Activated naive CD4-positive, alpha-beta T cell (primary cell): ENCODE measurements at places on chromosomes 7 and 10.
A peak's percentile ranks its signal among the peaks of the same experiment; 100 is the strongest.

- no peak for DNase-seq
Measured at GRCh38 chr7:118111347-118111746, 72.6 kb upstream of the LSM8 start.

DNA sequence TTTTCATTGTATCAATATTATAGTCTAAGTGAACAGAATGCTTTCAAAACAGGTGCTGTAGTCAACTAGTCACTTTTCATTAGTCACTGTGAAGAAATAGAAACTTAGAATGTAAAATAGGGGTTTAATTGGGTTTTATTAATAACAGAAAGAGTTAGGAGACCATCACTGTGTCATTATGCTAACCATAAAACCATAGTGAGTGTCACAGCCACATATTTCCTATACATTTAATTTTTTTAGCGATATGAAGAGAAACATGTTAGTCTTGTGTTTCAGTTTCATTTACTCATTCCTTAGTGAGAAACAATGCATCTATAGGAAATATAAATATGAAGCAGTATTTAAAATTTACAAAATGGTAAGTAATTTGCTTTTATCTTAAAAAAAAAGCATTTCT lies 22.2 kb downstream of the SPAG6 start:
- no peak for DNase-seq

- no peak for DNase-seq
Measured at GRCh38 chr10:126203746-126204145, 184.5 kb downstream of the ADAM12 start.

- DNase-seq = peak; percentile 40
Measured at GRCh38 chr10:28533571-28534304, 820 bp downstream of the WAC start.
